Stimulated activated CD8-positive, alpha-beta memory T cell treated with anti-CD3 and anti-CD28 coated beads, Interleukin-2, amount 100 ng/mL, for 48 hours (primary cell): ENCODE measurements at places on chromosomes 4 and X.

GRCh38 chr4:88017516-88018297, 10.3 kb downstream of the PKD2 start:
- no peak for DNase-seq

- DNase-seq, result no peak
Measured at GRCh38 chr4:40317916-40318658, 17.0 kb upstream of the CHRNA9 start.

DNA sequence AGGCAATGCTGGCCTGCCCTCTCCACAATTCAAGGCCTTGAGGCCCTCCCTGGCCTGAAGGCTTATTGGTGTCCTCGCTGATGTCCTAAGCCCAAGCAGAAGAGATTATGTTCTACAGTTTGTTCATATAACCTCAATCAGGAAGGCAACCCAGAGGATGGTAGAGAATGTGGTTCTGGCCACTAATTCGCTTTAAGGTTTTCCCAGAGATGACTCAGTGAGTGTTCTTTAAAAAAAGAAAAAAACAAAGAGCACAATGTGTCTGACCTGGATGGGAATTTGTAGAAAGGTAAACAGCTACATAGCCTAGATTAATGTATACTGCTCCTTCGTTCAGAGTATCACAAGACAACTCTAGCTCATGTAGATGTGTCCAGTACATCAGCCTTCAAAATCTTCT, 66.0 kb downstream of the MANBA start:
- DNase-seq, result no peak

GRCh38 chr4:38306482-38307071, 346.4 kb downstream of the PTTG2 start:
- DNase-seq, result no peak

DNA sequence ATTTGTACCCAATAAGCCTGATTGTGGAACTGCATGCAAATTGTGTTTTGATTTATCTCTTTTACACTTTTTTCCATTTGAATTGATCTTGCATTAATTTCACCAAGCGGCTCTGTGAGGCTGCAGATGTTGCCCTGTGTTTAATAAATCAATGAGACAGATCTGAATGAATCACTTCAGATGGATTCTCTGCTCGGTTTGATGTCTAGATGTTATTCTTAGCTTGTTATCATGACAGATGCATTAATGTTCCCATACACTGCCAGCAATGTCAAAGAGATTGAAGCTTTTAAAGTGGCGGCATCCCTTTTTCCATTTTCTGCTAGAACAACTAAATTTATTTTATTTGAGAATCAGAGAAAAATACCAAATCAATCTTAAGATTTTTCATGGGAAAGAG, 6.3 kb downstream of the DACH2 start:
- no peak for DNase-seq

DNA sequence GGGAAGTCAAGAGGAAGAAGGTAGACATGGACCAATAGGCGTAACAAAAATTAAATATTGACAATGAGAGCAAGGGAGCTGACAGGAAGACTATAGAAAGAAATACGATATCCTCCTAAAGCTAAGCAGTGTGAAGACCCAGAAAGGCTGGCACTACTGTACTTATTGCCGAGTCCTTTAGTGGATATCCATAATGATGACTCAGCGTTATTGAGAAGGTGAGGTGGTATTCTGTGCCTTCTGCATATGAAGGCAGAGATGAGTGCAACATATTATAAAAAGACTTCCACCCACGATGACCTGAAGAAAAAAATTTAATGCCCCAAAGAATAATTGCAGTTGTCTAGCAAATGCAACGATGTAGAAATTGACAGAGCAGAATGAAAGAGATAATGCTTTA, 13.0 kb upstream of the MCF2 start:
- DNase-seq, result no peak

DNA sequence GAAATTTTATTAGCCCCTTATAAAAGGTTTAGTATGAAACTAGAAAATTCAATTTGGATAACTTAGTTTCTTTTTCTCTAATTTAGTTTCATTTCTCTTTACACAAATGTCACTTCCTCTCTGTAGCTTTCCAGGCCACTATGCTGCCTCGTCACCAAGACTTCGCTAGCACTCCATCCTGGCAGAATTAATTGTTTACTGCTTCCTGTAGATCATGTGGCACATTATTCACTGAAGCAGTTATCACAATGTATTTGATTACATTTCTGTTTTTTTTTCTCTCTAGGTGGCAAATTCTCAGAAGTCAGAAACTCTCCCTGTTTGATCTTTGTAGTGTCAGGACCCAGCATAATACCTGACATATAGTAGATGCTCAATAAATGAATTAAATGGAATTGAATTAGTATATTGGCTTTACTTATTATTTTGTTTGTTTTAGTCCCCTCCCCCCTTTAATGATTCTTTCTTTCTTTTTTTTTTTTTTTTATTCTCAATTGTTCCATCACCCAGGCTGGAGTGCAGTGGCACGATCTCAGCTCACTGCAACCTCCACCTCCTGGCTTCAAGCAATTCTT, 9.3 kb upstream of the SAT1 start:
- no peak for DNase-seq

DNA sequence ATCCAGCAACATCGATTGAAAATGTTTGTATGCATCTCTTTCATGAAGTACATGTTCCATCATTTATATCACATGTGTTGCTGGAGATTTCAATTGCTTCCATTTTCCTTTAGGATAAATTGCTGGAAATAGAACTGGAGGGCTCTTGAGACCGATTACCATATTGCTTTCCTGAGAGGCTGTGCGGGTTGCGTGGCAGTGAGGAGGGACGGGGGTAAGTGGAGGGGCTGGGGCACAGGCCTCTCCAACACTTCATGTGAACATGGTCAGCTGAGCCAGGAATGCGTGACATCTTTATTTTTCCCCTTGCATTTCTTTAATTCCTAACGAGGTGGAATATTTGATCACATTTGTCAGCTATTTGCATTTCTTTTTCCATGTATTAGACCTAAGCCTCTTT, 144.6 kb downstream of the TBL1X start:
- DNase-seq, result no peak

GRCh38 chrX:106987488-106987887, 12.5 kb downstream of the MORC4 start:
- DNase-seq, result no peak

- peak; percentile 49 for DNase-seq
Measured at GRCh38 chr4:40238700-40239548, 42.1 kb downstream of the RHOH start.

- peak; percentile 23 for DNase-seq
Measured at GRCh38 chr4:42151568-42152506, 618 bp downstream of the BEND4 start.

DNA sequence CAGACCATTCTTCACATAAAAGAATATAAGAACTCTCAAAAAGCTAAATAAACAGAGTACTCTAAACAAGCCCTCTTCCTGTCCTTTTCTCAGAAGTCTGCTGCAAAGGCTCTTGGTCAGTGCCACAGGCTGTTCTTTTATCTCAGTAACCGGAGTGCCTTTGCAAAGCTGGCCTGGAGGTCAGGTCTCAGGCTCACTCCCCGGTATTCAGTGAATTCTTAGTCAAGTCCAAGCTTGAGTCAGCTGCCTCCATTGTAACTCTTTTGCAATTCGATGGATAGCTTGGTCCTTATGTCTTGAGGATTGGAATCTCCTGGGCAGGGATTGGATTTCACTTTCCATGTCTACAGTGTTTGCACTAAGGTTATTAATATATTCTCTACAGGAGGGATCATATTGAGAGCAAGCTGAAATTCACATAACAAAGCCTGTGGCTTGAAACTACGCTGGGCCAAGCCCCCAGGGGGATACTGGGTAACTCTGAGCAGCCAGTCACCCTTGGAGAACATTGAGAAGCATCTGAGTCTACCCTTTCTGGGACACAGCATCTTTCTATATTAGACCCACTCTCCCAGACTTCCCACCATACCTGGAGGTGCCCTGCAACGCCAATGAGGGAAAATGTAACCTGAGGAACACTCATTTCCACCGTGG, 10.0 kb upstream of the HS6ST2 start:
- DNase-seq, result no peak
